ENCODE measurements at places on chromosomes 1 and 21.

GRCh38 chr1:11568687-11569086 lies 85.5 kb downstream of the FBXO2 start:
- no peak for DNase-seq

GRCh38 chr1:87135329-87135712 lies 193.4 kb upstream of the LMO4 start:
- no peak for DNase-seq

GRCh38 chr1:169108223-169108622 lies 1.7 kb downstream of the ATP1B1 start:
- no peak for DNase-seq

DNA sequence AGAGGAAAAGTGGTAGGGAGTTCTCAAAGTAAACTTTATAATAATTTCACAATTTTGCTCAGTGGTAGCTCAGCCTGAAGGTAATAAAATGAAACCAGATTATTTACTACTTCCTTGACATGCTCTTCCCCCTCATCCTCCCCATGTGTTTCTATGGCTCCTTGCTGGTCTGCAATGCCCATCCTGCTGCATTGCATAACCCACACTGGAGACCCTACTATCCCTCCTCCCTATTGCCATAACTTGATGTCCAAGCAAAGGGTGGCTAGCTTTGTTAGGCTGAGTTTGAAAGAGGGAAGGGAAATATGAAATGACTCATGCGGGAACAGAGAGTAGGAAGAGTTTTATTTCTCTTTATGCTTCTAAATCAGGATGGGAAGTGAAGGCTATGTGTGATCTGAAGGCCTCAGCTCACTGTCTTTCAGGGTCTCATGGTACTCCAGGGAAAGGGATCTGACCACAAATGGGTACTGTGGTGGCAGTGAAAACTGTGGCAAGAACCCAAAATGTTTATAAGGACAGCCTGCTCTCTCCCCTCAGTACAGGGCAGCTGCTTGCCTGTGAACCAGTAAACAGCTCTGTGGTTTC lies 36.4 kb upstream of the HSD17B7 start:
- DNase-seq: no peak

- no peak for DNase-seq
Observed at GRCh38 chr21:18913914-18914313, 510.3 kb upstream of the TMPRSS15 start.

DNA sequence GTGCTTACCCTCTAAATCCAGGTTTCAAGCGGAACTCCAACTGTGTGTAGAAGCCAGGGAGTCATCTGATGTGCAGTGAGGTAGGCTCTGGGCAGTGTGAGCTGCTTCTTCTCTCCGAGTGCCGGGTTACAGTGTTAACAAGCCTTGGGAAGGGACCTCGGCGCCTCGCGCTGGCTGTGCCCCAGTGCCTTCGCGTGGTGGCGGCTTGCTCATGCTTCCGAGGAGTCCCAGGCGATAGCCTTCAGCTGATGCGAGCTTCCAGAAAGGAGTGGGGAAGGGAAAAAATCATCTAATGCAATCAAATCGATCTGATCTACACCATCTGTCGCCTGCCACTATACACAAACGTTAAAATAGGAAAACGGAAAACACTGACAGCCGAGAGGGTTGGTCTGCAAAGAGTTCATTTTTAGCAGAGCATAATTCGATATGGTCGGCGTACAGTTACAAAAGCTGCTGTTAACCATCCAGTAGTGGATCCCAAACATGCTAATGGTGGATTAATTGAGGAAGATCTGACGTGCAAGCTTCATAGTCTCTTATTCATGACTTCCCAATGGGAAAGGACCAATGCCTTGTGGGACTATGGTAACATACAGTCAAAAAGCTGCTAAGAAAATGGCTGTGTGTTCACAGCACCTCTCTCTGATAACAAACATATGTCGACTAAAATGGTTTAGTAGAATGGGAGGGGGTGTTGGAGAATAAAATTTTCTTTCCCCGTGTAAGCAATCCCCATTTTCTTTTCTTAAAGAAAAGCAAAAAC lies 128.7 kb upstream of the DPYD start:
- no peak for DNase-seq

GRCh38 chr1:14282707-14283106 lies 315.8 kb upstream of the KAZN start:
- DNase-seq: no peak
